ENCODE measurements at places on chromosomes 5 and 9.

DNA sequence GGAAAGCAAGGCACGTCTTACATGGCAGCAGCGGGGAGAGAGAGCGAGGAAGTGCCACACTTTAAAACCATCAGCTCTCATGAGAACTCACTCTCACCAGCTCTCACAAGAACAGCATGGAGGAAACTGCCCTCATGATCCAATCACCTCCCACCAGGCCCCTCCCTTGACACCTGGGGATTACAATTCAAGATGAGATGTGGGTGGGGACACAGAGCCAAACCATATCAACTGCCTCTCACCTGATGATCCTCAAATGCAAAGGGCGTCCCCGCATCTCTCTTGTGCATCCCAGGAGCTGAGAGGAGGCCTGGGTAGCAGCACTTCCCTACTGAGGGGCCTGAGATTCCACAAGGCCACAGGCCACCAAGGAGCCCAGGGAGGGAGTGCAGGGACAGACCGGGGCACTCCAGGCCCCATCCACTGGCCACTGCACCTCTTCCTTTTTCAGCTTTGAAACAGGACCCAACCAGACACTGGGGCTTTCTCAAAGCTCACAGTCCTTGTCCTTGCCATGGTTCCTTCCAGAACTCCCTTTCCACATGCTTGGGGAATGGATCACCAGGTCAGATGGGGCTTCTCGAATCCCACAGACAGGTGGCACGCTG lies 54.5 kb upstream of the IL17B start:
- DNase-seq = no peak

DNA sequence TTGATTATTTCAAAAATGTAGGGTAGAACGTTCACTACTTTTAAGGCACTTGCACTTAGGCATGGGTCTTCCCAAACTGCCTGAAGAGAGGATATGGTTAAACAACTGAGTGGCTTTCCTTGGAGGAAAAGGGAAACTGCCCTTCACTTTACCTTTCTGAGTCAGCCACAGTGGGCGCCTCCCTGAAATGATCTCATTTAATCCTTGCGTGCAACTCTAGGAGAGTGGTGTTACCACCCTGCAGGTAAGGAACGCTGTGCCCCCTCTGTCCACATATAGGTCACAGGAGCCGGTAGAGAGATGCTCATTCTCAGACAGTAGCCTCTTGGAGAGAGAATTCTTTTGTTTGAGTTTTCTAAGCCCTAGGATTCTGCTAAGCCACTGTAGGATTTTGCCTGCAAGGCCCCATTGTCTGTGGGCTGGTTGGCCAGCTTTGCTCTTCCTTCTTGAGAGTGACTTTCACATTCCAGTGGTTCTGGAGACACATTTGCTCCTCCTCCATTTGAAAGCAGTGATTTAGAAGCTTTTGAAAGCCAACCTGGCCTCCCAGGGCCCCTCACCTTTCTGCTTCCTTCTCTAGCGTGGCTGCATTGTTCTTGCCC lies 110.3 kb upstream of the CTSL start:
- no peak for DNase-seq

DNA sequence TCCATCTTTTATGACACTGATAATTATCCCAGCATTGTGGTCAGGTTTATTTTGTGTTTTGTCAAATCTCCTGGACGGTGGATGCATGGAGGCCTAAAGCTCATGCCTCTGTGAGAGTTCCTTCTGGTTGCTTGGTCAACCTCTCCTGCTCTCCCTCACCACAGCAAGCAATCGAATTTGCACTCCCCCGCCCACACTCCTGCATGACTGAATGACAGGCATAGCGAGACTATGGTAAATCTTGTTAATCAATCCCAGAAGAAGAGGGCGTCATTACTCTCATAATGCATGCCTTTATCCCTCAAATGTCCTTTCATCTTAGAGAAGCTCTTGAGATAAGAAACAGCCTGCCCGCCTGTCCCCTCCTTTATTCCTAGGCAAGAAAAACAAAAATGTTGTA lies 1215.0 kb upstream of the CDH9 start:
- no peak for DNase-seq

DNA sequence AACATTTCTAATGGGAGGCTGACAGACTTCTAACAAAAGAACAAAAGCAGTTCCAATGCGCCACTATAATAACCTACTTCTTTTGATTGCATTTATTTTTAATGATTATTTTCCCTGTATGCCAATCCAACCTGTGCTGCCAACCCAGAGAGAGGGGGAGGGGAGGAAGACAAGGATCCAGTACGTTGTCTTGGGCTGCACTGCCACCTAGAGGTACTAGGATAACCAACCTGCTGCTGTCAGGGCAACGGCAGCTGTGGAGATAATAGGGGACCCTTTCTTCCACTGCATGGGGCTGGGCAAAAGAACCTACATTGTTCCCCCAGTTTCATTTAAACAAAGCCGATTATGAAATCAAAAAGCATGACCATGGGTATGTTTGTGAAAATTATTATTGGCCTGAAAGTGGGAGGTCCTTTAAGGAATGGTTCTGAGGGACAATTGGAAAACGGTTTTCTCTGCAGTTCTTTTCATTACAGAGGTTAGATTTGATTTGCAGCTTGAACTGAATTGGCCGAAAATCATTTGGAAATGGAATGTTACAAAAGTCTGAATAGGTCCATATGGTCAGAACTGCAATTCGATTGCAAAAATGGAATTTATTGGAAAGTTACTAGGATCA lies 101.3 kb downstream of the RASEF start:
- DNase-seq = peak; percentile 64

GRCh38 chr9:14992081-14992480 lies 81.9 kb upstream of the FREM1 start:
- DNase-seq = no peak

- DNase-seq = no peak
Observed at GRCh38 chr9:130912932-130913598, 16.5 kb upstream of the QRFP start.

DNA sequence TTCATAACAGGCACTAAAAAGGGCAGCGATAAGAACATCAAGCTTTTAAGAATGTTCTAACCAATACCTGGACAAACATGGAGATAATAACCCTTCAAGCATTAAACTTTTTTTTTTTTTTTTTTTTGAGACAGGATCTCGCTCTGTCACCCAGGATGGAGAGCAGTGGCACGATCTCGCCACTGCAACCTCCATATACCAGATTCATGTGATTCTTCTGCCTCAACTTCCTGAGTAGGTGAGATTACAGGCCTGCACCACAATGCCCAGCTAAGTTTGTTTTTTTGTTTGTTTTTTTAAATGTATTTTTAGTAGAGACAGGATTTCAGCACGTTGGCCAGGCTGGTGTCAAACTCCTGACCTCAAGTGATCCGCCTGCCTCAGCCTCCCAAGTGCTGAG lies 14.7 kb upstream of the ENC1 start:
- no peak for DNase-seq

GRCh38 chr9:91312717-91313325 lies 48.9 kb downstream of the AUH start:
- DNase-seq = no peak

GRCh38 chr5:66945389-66946349 lies 250.9 kb downstream of the CD180 start:
- no peak for DNase-seq
